ENCODE measurements at places on chromosomes 4 and X. TPM values are rescaled to one million over a fixed set of nuclear protein-coding genes. Genes with fewer than 3 reads are reported as not detected.
A peak's percentile ranks its signal among the peaks of the same experiment; 100 is the strongest.

The FAM236B gene
- total RNA-seq: not detected

The CPE gene
- total RNA-seq: 15.5 TPM

The LUZP4 gene
- total RNA-seq: not detected

The MAGEB2 gene
- not detected for total RNA-seq

The TRPC3 gene
- not detected for total RNA-seq

The UTP3 gene
- 38.5 TPM for total RNA-seq

The YY2 gene
- 2.3 TPM for total RNA-seq

GRCh38 chr4:180100433-180101344, 2142.5 kb upstream of the TENM3 start:
- 0 out of 2 replicates have a peak overlapping the region, but pooled peaks have one; percentile 16 for H3K27ac ChIP-seq
- no peak for DNase-seq
- H3K4me3 ChIP-seq: no peak overlapping the region
- no peaks in the 10 kb centered on the region for H3K36me3 ChIP-seq

- no peaks in the 10 kb centered on the region for H3K27me3 ChIP-seq
- no peak for DNase-seq
- no peaks in the 10 kb centered on the region for H3K36me3 ChIP-seq
- H3K4me1 ChIP-seq: peaks cover 6% of the 10 kb centered on the region
- no peak overlapping the region for H3K27ac ChIP-seq
Observed at GRCh38 chr4:174717828-174718227, 111.2 kb downstream of the GLRA3 start.

DNA sequence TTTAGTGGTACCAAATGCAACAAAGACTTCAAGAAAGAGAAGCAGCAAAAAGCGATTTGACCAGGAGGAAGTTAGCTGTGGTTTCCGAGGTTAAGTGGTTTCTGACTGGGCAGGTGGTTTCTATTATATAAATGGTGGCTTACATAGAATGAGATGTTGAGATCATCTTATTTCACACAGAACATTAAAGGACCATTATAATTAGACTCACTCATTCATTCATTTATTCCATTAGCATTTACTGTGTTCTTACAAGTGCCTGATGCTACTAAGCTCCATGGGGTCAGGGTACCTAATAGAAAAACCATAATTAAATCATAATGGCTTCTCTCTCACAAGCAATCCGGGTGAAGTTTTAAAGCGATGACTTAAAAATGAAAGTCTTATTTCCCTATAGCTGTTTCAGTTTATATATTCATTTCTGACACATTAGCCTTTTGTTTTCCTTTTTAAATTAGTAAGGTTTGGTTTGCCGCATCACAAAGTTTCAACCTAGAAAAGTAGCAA, 10.6 kb downstream of the TSPAN6 start:
- H3K27me3 ChIP-seq: no peaks in the 10 kb centered on the region
- H3K36me3 ChIP-seq: no peaks in the 10 kb centered on the region
- no peak overlapping the region for H3K4me3 ChIP-seq
- H3K27ac ChIP-seq: no peak overlapping the region
- 0 out of 2 replicates have a peak, but pooled peaks cover 4% of the 10 kb centered on the region for H3K4me1 ChIP-seq
- no peak for DNase-seq

- no peaks in the 10 kb centered on the region for H3K36me3 ChIP-seq
- no peaks in the 10 kb centered on the region for H3K27me3 ChIP-seq
- H3K4me1 ChIP-seq: no peaks in the 10 kb centered on the region
- no peak for DNase-seq
- no peak overlapping the region for H3K27ac ChIP-seq
Observed at GRCh38 chrX:84362184-84362838, 139.9 kb downstream of the HDX start.

DNA sequence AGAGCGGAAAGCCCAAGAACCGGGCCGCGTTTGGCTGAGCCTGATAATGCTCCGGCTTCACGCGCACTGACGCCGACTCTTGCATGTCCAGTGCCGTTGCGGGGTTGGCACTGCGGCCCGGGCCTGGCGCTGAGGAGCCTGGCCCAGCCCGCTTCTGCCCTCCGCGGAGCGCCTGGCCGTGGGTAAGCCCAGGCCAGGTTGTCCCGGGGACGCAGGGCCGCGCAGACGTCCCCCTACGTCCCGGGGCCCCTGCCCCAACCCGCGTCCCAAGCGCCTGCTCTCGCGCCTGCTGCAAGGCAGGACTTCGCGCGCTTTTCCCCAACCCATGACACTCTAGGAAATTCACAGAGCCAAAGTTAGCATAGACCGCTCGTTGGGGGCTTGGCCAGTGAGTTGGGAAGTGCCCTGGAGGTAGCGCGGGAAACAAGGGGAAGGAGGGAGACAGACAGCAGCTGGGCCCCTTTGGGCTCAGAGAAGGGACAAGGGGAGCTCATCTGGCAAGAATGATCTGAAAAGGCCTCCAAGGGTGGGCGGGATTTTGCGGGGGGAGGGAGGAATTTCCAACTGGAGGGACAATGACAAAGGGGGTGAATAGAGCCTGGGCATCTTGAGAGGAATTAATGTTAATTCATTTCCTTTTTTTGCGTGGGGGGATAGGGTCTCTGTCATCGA, 665 bp upstream of the LRPAP1 start:
- peaks cover 8% of the 10 kb centered on the region for H3K4me1 ChIP-seq
- H3K27ac ChIP-seq: no peak overlapping the region
- no peak for DNase-seq
- H3K36me3 ChIP-seq: no peaks in the 10 kb centered on the region

DNA sequence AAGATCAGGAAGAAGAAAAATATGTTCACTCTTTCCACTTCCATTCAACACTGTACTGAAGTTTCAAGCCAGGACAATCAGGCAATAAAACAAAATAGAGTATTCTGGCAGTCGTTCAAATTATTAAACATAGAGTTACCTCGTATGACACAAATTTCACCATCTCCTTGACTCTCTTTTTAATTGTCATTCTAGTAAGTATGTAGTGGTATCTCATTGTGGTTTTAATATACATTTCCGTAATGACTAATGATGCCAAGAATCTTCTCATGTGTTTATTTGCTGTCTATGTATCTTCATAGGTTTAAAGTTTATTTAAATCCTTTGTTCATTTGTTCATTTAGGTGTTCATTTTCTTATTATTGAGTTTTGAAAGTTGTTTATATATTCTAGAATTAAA, 352.2 kb downstream of the IDS start:
- H3K36me3 ChIP-seq: no peaks in the 10 kb centered on the region
- no peak overlapping the region for H3K27ac ChIP-seq
- no peaks in the 10 kb centered on the region for H3K27me3 ChIP-seq
- DNase-seq: no peak

- H3K4me3 ChIP-seq: peak within 1 kb of the TSS; percentile 87
- H3K36me3 ChIP-seq: no peaks in the 10 kb centered on the region
- H3K27me3 ChIP-seq: no peaks in the 10 kb centered on the region
- peak within 1 kb of the TSS; percentile 35 for H3K27ac ChIP-seq
Observed at GRCh38 chr4:25862411-25863346, at the start of gene SEL1L3. Gene SEL1L3, minus strand, starts transcription at chr4:25862988. Its CDS starts 152 bp downstream, at chr4:25862836.

DNA sequence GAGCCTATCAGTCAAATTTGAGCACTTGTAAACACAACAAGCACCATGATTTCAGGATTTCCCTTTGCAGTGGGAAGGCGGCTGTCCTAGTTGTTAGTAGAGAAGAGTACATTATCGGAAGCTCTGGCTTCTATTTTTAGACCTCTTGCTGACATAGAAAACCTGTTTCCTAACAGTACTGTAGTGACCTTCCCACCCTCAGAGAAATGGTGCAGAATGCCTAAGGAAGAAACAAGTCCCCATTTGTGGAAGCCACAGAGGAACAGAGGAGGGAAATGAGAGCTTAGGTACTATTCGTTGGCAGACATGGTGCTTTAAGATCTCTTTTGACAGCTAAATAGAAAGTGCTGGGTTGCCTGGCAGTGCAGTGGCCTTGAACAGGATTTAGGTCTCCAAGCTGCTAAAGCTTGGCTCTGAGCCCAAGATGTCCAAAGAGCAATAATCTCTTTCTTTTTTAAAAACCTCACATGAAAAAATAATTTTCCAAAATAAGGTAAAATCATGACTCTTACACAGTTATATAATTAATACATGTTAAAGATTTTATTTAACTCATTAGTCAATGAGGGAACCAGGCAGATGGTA, 24.9 kb downstream of the GLRA2 start:
- no peak overlapping the region for H3K4me3 ChIP-seq
- H3K36me3 ChIP-seq: no peaks in the 10 kb centered on the region
- no peak overlapping the region for H3K27ac ChIP-seq
- H3K27me3 ChIP-seq: peaks cover 6% of the 10 kb centered on the region
- no peak for DNase-seq
- no peaks in the 10 kb centered on the region for H3K4me1 ChIP-seq

DNA sequence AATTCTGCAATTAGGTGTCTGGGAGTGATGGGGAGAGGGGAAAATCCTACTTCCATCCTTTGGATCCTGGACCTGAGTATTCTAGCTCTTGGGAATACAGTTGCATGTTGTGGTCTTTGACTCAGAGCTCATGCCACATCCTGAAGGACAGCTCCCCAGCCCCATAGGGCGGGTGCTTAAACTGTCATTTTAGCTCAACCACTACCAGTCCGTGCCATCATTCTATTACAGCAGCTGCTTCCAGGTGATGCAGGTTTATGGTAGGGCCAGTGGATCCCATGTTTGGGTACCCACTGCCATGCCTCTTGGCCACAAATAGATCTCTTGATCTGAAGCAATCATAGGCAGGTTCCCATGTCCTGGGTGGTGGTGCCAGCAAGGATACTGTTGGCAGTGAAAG, 34.7 kb downstream of the CCKAR start:
- H3K27me3 ChIP-seq: no peaks in the 10 kb centered on the region
- H3K27ac ChIP-seq: no peak overlapping the region
- no peaks in the 10 kb centered on the region for H3K36me3 ChIP-seq
- H3K4me3 ChIP-seq: no peak overlapping the region
- H3K4me1 ChIP-seq: no peaks in the 10 kb centered on the region

DNA sequence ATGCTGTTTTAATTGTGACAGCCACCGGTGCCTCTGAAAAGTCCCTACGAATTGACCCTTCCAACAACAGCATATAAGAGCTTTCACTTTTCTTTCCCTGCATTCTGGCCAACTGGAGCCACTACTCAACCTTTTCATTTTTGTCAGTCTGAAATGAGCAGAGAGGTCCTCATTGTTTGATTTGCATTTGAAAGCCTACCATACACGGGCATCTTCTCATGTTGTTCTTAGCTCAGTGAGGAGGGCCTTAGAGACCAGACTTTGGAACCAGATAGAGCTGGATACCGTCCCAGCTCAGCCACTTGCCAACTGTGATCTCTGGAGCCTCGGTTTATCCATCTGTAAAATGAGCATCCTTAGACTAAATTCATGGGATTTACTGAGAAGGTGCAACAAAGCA, 16.9 kb upstream of the TMSB4X start:
- H3K4me1 ChIP-seq: peaks cover 19% of the 10 kb centered on the region
- H3K27me3 ChIP-seq: no peaks in the 10 kb centered on the region
- no peak for DNase-seq

DNA sequence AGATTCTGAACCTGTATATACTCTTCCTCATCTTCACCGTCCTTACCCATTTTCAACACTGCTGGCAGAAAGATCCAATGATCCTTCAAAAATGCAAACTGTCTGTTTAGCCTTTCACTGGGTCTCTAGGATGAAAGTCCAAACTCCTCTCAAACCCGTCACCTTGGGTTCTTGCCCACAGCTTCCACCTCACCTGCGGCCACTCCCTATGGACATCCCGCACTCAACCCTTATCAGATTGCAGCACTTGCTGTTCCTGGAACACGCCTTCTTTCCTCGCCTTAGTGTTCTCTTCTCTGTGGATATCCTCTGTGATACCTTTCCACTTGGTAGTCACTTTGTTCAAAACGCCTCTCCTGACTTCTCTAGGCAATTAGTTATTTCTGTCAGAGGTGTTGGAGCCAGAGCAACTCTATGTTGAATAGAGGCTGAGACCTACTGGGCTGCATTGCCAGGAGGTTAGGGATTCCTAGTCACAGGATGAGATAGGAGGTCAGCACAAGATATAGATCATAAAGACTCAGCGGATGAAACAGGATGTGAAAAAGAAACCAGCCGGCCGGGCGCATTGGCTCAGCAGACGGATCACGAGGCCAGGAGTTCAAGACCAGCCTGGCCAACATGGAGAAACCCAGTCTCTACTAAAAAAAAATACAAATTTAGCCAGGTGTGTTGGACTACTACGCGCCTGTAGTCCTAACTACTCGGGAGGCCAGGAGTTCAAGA, 4.2 kb upstream of the NOCT start:
- H3K27ac ChIP-seq: no peak overlapping the region
- H3K4me3 ChIP-seq: no peak overlapping the region
- H3K36me3 ChIP-seq: no peaks in the 10 kb centered on the region

DNA sequence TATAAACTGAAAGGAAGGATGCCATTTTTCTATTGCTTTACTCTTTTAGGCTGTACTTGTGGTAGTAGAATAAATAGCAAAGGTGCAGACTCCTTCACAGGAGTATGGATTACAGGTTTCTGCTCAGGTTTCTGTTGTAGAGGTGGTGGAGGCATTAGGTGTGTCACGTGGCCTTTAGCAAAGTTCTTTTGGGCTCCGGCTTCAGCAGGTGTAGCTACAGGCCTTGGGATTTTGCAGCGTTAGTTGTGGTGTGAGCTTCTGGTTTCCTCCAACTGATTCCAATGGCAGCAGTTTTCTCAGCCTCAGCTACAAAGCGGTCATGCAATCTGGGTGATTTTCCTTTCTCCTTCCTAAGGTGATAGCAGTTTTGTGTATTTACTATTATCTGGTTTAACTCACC, 255.8 kb upstream of the GK2 start:
- no peaks in the 10 kb centered on the region for H3K4me1 ChIP-seq
- H3K27me3 ChIP-seq: no peaks in the 10 kb centered on the region
- H3K36me3 ChIP-seq: no peaks in the 10 kb centered on the region
- no peak overlapping the region for H3K27ac ChIP-seq

GRCh38 chrX:79573760-79574159, 206.6 kb upstream of the ITM2A start:
- no peaks in the 10 kb centered on the region for H3K4me1 ChIP-seq
- no peaks in the 10 kb centered on the region for H3K36me3 ChIP-seq
- H3K27ac ChIP-seq: no peak overlapping the region
- H3K4me3 ChIP-seq: no peak overlapping the region
- no peaks in the 10 kb centered on the region for H3K27me3 ChIP-seq
- no peak for DNase-seq

DNA sequence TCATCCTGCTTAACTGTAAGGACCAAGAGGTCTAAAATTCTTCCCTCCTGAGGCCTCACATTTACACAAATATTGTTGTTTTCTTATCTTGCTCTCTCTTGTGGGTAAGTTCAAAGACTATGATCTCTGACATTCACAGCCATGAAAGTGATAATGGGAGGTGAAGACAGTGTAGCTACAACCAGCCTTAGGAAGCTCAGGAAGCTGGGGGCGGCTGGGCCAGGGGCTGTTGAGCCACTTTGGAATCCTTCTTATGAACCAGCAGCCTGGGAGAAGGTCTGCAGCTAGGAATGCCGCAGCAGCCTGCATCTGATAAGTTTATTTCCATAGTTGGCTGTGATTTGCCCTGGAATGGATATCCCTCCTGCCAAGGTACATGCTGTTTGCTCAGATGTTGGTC, 316.2 kb downstream of the STIM2 start:
- H3K36me3 ChIP-seq: no peaks in the 10 kb centered on the region
- no peak for DNase-seq
- no peak overlapping the region for H3K4me3 ChIP-seq
- H3K27me3 ChIP-seq: no peaks in the 10 kb centered on the region

- no peaks in the 10 kb centered on the region for H3K36me3 ChIP-seq
- H3K27ac ChIP-seq: no peak overlapping the region
- no peak overlapping the region for H3K4me3 ChIP-seq
- peak; percentile 18 for DNase-seq
- no peaks in the 10 kb centered on the region for H3K27me3 ChIP-seq
Observed at GRCh38 chrX:15143825-15144121, 126.1 kb downstream of the ASB9 start.
